ENCODE measurements at places on chromosomes 7 and 10.
A peak's percentile ranks its signal among the peaks of the same experiment; 100 is the strongest.

- peak; percentile 74 for DNase-seq
Measured at GRCh38 chr10:17213646-17214349, 12.3 kb upstream of the TRDMT1 start.

- DNase-seq = peak; percentile 62
Measured at GRCh38 chr7:68805159-68805558, 793.1 kb upstream of the AUTS2 start.

DNA sequence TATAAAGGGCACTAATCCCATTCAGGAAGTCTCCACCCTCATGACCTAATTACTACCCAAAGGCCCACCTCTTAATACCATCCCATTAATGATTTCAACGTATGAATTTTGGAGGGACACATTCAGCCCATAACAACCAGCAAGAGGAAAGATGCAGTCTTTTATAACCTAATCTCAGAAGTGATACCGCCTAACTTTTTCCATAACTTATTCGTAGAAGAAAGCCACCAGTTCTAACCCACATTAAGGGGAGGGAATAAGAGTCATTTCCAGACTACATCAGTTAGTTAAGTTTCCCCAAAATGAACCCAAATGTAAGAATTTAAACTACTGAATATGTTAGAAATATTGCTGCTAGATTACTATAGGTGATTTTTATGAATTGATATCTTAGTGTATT is 32.1 kb upstream of the LHFPL3 start:
- DNase-seq = no peak

DNA sequence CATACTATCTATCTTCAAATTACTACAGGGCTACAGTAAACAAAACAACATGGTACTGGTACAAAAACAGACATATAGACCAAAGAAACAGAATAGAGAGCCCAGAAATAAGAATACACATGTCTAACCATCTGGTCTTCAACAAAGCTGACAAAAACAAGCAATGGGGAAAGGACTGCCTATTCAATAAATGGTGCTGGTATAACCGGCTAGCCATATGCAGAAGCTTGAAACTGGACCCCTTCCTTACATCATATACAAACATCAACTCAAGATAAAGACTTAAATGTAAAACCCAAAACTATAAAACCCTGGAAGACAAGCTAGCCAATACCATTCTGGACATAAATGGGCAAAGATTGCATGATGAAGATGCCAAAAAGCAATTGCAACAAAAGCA is 1143.7 kb downstream of the DNAJB9 start:
- no peak for DNase-seq

DNA sequence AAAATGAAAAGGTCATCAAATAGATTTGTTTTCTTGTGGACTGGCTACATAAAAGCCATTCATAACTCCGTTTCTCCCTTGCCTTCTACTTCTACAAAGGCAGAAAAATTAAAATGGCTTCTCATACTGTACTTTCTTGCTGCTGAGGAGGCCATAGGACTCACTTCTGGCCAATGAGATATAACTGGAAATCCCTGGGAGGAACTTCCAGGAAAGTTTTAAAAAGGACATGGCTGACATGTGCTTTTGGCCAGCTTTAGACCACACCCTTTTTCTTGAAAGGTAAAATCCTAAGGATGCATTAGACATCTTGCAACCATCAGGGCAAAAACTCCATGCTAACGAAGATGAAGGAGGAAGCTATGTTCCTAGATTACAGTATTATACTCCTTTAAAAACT is 58.5 kb downstream of the PDZD8 start:
- DNase-seq = no peak

DNA sequence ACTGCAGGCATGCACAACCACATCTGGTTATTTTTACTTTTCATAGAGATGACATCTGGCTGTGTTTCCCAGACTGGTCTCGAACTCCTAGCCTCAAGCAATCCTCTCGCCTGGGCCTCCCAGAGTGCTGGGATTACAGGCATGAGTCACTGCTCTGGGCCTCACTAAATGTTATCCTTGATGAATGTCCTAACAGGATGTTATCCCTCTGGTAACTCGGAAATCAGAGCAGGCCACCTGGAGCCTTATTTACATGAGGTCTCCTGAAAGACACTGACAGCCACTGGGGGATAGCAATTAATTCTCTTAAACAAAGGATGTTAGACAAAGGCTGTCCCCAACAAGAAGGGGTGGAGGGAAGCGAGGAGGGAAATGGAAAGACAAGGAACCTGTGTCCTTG is 4.5 kb upstream of the ZNF438 start:
- DNase-seq = peak; percentile 48

GRCh38 chr10:125707541-125708468 is 11.7 kb upstream of the EDRF1 start:
- peak; percentile 22 for DNase-seq

DNA sequence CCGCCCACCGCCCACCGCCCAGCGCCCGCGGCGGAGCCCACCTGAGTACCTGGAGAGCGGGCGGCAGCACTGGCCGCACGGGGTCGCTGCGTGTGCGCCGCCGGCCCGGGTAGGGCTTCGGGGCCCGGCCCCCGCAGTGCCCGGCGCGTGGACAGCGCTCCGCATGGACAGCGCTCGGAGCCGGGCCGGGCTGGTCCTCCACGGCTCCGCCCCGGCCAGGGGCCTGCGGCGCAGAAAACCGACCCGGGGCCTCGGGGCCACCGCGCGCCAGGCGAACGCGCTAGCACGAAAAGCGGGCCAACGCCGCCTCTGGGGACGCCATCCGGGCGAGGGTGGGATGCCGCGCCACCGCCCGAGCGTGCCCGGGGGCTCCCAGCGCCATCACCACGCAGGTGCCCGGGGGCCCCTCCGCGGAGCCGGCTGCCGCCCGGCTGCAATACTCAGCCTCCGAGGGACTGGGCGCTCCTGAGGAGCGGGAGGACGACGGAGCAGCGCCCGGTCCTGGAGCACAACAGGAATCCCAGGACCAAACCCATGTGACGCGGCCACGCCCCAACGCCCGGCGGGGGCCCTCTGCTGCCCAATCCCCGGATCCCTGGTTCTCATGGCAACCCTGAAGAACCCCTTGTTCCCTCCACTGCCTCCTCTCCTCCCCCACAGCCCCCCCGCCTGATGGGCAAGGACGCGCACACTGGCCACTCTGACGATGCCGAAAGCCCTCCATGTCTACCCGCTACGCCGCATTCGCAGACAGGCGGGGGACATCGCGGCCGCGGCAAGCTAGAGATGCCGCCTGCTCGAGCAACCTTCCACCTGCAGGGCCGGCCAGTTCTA is at the start of gene GRB10:
TSS of gene GRB10 (minus strand) at position 522 of the 834 bp plus-strand sequence. CDS start 50,574 bp downstream, outside the sequence.
- peak; percentile 23 for DNase-seq

DNA sequence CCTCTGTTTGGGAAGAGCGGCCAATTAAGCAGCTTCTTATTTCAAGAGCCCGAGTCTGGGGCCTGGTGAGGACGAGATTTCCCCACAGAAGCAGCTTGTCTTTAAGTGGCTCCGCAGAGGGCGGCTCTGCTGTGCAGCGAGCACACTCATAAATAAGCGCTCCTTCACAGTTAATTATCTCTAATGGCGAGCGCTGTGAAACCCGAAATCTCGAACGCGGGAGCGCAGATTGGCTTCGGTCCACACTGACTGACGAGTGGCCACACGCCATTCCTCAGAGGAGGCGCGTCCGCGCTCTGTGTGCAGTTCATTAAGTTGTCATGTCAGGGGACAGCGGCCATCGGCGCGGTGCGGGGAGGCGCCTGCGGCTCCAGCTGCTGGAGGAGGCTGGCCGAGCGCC is 560.9 kb downstream of the DNAJB6 start:
- DNase-seq = no peak
